ENCODE measurements at places on chromosomes 3 and 15. TPM values are rescaled to one million over a fixed set of nuclear protein-coding genes. Genes with fewer than 3 reads are reported as not detected.

TRPM1 gene
- not detected for total RNA-seq

GRCh38 chr3:1843111-1843510, 255.6 kb upstream of the CNTN4 start:
- DNase-seq, result no peak

GRCh38 chr3:128070898-128071591, 18.8 kb downstream of the SEC61A1 start:
- no peak for DNase-seq

DNA sequence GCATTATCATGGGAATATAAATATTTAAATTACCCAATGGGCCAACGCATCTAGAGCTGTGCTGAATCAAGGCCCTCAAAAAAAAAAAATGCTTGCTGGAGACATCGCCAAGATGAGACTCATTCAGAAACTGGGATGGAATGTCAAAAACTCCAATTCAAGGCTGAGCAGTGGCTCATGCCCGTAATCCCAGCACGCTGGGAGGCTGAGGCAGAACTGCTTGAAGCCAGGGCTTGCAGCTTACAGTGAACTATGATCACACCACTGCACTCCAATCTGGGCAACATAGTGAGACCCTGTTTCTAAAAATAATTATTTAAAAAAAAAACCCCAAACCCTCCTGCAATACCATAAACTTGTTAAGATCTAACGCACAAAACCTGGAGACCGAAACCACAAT, 3.1 kb upstream of the CACNA1D start:
- no peak for DNase-seq

- peak; percentile 4 for DNase-seq
Observed at GRCh38 chr3:160720123-160720746, 35.8 kb upstream of the PPM1L start.

Measured in OCI-LY7 (cell line).